ENCODE measurements at places on chromosomes 16 and 17. TPM values are rescaled to one million over a fixed set of nuclear protein-coding genes. Genes with fewer than 3 reads are reported as not detected.

Gene VMO1
- 2.7 TPM for polyA plus RNA-seq

Gene SLC5A2
- polyA plus RNA-seq, result 13.6 TPM

GRCh38 chr17:11925262-11926021 lies 71.8 kb downstream of the ZNF18 start:
- H3K4me1 ChIP-seq, result no peaks in the 10 kb centered on the region
- no peaks in the 10 kb centered on the region for H3K27me3 ChIP-seq
- H3K27ac ChIP-seq, result no peak overlapping the region
- no peaks in the 10 kb centered on the region for H3K36me3 ChIP-seq
- DNase-seq, result no peak

DNA sequence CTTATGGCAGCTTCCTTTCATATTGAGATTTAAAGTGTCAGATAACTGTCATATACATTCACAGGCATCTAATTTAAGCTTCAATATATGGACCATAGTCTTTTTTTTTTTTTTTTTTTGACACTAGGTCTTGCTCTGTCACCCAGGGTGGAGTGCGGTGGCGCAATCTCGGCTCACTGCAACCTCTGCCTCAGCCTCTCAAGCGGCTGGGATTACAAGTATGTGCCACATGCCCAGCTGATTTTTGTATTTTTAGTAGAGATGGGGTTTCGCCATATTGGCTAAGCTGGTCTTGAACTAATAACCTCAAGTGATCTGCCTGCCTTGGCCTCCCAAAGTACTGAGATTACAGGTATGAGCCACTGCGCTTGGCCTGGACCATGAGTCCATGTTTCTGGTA lies 13.6 kb downstream of the CEP95 start:
- H3K27ac ChIP-seq, result no peak overlapping the region
- no peak for DNase-seq
- no peaks in the 10 kb centered on the region for H3K4me1 ChIP-seq
- no peak overlapping the region for H3K4me3 ChIP-seq

GRCh38 chr17:60557805-60558204 lies 31.8 kb upstream of the APPBP2 start:
- no peak overlapping the region for H3K4me3 ChIP-seq
- no peaks in the 10 kb centered on the region for H3K4me1 ChIP-seq
- H3K27me3 ChIP-seq, result no peaks in the 10 kb centered on the region
- H3K36me3 ChIP-seq, result no peaks in the 10 kb centered on the region

DNA sequence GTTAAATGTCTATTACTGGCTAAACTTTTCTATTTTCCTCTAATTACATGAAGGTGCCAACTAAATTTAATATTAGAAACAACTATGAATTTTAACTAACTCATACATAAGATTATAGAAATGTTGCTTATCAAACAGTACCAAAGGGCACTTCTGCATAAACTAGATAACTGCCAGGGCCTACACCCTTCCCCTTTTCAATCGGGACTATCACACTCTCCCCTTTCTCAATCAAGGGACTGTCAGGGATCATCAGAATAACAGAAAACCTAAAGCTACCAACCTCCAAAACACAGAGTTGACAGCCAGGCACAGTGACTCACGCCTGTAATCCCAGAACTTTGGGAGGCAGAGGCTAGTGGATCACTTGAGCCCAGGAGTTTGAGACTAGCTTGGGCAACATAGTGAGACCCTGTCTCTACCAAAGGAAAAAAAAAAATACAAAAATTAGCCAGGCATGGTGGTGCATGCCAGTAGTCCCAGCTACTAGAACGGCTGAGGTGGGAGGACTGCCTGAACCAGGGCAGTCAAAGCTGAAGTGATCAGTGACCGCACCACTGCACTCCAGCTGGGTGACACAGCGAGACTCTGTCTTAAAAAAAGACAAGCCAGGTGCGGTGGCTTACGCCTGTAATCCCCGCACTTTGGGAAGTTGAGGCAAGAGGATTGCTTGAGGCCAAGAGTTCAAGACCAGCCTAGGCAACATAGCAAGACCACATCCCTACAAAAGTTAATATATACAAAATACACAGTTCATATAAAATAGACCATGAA lies 3.2 kb upstream of the PHLPP2 start:
- no peak overlapping the region for H3K4me3 ChIP-seq
- no peaks in the 10 kb centered on the region for H3K27me3 ChIP-seq
- H3K36me3 ChIP-seq, result peaks cover 5% of the 10 kb centered on the region
- peaks cover 5% of the 10 kb centered on the region for H3K4me1 ChIP-seq
- no peak for DNase-seq

DNA sequence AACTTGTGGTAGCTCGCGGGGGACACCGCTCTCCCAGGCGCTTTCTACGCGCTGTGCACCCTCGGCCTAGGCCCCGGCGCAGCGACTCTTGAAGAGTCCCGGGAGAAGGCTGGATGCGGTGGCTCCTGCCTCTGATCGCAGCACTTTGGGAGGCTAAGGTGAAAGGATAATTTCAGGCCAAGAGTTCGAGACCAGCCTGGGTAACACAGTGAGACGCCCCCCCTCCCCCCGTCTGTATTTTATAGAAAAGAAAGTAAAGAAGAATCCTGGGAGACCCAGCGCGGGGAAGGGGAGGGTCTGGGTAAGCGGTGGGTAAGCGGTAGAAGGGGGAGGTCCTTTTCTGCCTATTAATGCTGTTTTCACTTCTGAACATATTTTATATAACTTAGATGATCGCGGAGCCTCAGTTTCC lies 486 bp upstream of the PLLP start:
- H3K4me1 ChIP-seq, result peaks cover 37% of the 10 kb centered on the region
- H3K27me3 ChIP-seq, result peaks cover 25% of the 10 kb centered on the region
- no peak for DNase-seq
- H3K4me3 ChIP-seq, result peak overlapping the region; percentile 53
- H3K27ac ChIP-seq, result no peak overlapping the region

GRCh38 chr16:65757064-65757463 lies 609.4 kb upstream of the CDH5 start:
- H3K36me3 ChIP-seq, result no peaks in the 10 kb centered on the region
- H3K27ac ChIP-seq, result no peak overlapping the region
- no peaks in the 10 kb centered on the region for H3K4me1 ChIP-seq
- DNase-seq, result peak; percentile 49

All from spinal cord (tissue), 10 donors.